ENCODE measurements at places on chromosomes 7 and 10.

- DNase-seq = no peak
Measured at GRCh38 chr10:124533266-124533665, 71.6 kb downstream of the LHPP start.

DNA sequence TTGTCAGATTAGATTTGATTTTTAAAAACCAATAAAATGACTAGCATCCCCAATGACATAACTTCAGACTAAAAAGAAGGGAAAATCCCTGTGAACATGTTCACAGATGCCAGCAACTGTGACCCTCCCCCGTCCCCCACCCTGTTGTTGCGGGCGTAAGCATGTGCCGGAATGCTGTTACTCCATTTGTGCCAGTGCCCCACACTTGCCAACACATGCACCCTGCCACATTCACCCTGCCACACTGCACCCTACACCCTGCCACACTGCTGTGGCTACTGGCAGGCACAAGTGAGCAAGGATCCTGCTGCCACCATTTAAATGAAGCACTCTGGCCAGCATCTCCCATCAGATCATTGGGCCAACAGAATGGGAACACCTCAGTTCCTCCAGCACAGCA is 540.2 kb downstream of the GRID1 start:
- DNase-seq = no peak

DNA sequence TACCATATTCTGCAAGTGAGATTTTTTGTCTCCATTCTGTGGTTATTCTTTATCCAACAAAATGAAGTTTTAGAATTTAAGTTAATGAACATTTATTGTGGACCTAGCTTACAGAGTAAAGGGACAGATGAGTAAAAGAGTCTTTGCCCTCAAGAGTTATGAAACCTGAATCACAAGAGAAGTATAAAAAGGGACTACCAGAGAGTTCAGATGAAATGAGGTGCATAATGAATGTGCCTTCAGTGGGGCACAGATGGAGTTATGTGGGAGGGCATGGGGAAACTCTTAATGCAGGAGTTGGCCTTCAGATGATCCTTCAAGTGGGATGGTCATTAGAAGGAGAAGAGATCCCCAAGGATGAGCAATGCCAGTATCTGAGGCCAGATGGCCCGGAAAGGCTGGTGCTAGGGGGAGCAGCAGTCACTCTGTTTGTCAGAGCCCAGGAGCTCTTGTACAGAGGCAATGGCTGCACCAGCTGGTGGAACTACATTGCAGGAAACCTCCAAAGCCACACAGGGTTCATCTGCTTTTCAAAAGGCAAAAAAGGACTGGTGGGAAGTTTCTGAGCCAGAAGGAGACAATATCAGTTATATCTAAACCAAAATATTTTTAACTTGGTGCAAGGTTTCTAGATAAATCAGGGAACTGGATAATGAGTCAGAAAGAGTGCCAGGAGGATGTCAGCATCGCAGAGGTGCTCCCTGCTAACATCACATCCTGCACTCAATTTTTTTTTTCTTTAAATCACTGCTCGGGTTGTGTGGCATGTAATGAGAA is 162.0 kb downstream of the KLF6 start:
- peak; percentile 4 for DNase-seq

GRCh38 chr7:149240637-149241036 is 1.2 kb downstream of the ZNF212 start:
- DNase-seq = no peak

All from BJ (cell line).